ENCODE measurements at places on chromosomes 12 and 14.

DNA sequence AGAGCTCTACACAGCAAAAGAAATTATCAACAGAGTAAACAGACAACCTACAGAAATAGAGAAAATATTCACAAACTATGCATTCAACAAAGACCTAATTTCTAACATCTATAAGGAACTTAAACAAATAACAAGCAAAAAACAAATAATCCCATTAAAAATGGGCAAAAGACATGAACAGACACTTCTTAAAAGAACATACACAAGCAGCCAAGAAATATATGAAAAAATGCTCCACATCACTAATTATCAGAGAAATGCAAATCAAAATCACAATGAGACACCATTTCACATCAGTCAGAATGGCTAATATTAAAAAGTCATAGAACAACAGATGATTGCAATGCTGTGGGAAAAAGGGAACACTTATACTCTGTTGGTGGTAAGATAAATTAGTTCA is 100.7 kb upstream of the LGR5 start:
- DNase-seq: no peak

GRCh38 chr14:92513966-92514843 is 624 bp downstream of the RIN3 start:
- DNase-seq: no peak

DNA sequence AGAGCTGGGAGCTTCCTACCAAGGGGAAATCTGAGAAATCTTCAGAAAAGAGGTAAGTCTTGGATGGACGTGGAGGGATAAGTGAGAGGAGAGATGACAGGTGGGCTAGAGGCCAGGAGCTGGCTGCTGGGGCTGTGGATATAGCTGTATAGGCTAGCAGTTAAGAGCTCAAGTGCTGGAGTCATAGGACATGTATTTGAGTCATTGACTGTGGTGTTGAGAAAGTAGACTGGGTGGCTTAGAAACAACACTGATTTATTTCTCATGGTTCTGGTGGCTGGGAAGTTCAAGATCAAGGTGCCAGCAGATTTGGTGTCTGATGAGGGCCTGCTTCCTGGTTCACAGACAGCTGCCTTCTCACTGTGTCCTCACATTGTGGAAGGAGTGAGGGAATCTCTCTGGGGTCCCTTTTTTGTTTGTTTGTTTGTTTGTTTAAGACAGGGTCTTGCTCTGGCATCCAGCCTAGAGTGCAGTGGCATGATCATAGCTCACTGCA is 151.1 kb upstream of the FUT8 start:
- DNase-seq: no peak

DNA sequence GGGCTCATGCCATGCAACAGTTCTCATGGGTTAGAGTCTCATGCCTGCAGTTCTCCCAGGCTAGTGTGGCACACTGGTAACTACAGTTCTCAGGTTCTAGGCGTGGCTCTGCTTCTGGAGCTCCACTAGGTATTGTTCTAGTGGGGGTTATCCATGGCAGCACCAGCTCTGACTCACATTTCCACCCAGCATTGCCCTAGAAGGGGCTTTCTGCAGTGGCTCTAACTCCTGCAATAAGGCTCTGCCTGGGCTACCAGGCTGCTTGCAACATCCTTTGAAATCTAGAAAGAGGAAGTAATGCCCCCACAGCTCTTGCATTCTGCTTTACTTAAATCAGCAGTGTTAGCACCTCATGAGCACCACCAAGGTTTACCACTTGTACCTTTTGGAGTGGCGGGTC is 220.3 kb upstream of the ARID2 start:
- DNase-seq: no peak

DNA sequence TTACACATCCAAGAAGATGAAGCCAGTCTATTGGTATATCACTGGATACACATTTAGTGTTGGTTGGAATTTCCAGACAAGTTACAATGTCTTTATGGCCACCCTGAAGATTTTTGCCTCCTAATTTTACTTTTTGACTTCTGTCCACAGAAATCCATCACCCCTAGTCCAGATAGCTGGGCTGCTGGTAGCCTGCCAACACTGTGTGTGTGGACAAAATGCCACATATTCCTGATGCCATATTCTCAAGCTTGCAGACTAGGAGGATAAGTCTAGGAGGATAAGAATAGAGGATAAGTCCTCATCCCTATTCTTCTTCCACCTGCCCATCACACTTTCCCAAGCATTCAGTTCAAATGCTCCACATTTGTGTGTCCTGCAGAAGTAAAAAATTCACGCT is 4.6 kb downstream of the ESR2 start:
- no peak for DNase-seq

DNA sequence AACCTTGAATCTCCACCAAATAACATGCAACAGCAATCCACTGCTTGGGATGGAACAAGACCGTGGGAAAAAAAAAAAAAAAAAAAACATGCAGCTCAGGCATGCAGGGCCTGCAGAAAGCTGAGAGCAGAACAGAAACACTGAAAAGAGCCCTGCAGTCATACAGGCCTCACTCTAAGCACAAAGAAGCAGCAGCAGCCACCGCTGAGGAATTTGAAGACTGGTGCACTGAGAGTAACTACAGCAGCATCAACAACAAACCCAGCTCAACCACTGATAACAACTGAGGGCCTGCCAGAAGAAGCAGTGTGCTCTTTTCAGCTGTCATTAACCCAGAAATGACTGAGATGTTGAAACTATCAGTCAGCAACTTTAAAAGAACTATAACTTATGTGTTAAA is 354.7 kb upstream of the TMTC1 start:
- DNase-seq: no peak

DNA sequence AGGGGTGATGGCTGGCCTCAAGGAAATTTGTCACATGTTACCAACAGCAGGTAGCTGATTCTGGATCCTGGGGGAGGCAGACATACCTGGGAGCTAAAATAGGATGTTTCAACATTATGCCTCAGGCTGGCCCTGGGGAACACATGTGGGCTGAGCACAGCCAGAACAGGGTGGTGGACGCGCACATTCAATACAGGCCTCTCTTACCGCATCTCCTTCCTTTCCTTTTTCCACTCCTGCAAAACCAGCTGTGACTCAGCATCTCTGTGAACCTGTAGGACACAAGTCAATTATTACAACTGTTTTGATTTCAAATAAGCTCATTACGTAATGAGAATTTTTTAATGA is 61.0 kb downstream of the NT5DC3 start:
- no peak for DNase-seq

DNA sequence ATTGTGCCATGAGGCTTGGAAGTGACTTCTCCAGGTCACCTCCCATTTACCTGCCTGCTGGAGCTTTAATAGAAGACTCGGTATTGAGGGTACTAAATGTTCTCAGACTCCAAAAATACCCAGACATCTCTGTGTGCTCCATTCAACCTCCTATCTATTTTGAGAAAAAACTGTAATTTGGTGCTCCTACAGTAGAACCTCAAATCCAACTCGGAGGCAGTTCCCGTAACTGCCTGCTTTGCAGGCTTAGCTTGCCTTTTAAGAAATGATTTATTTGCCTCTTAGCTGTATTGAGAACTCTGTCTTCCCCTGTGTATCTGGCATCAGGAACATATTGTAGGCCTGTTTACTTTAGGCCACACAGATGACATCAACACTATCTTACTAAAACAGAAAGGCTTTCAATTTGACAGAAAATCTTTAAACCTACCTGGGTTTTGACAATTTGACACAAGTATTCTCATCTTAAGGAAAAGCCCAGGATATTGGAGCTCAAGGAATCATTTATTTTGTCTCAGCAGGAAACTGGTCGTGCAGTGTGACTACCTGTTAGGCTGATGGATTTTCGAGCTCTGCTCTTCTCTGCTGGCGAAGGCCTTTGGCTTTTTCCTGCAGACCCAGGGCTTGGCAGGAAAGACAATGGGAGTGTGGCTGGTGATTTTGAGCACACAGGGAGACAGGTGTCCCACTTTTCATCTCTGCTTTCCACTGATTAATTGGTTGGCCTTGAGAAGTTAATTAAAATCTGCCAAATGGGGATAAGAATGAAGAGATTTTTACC is 314.8 kb downstream of the SNAPC1 start:
- no peak for DNase-seq

DNA sequence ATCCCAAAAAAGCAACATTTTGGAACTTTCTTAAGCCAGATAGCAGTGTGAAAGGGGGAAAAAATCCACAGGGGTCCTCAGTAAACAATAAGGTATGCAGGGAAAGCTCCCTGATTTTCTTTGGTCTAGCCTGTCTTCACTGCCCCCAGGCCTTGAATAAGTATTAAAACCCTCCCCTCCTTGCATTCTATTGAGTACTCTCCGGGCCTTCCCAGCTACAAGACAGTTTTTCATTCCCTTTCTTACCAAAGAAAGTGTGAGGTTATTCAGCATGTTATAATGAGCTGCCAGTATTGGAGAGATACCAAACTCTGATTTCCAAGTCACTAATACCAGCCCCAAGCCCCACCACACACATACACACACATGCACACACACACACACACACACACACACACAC is 59.8 kb upstream of the KIF21A start:
- DNase-seq: no peak

- DNase-seq: no peak
These were observed 85.5 kb downstream of the TESC start for GRCh38 chr12:117013726-117014125.

DNA sequence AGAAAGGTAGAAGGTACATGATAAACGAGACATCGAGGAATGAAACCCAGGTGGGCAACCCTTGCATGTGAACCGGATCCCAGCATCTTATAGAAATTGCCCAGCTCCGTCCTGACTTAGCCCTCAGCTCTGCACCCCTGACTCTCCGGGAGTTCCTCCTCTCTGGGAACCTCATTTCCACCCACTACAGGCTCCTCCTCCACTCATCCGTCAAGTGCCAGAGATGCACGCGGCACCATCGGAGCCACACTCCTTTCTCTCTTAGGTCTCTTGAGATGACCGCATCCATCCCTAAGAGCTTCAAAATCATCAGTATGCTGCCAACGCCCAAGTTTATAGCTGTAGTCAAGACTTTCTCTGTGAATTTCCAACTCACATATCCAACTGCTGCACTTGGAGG is 84.7 kb downstream of the TTC7B start:
- DNase-seq: no peak

GRCh38 chr12:105461944-105462762 is 131.7 kb downstream of the C12orf75 start:
- no peak for DNase-seq

DNA sequence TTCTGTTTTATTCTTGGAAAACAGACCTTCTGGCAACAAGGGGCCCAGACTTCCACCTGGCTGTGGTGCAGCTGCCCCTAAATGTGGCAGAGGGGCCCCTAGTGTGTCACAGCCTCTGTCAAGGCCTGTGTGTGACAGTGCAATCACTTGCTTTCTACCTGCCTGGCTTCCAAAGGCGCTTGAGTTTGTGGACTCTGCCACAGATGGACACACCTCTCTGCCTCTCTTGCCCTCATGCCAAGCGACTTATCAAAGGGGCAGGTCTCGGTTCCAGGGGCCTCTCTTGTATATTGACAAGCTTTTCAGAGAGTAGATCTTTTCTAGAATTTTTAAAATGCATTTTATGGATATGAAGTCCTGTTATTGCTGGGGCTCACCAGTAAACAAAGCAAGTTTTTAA is 217.2 kb downstream of the SLC15A4 start:
- no peak for DNase-seq

DNA sequence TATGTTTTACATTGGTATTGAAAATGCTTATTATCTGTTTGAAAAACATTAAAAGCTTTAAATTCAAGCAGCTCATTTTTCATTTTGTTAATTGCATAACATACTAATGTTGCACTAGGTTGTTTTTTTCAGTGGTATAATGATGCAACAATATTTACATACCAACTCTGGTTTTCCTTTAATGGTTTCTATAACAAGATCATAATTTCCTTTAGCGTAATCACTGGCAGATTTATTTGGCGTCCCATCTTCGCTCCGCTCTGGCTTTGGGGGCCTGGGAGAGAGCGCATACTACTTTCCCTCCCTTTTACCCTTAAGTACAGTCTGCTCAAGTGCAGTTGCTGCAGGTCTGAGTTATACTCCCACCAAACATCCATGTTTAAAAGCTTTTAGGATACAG is 574.1 kb downstream of the PRKD1 start:
- DNase-seq: no peak

GRCh38 chr12:100823963-100824362 is 29.4 kb downstream of the ANO4 start:
- no peak for DNase-seq

DNA sequence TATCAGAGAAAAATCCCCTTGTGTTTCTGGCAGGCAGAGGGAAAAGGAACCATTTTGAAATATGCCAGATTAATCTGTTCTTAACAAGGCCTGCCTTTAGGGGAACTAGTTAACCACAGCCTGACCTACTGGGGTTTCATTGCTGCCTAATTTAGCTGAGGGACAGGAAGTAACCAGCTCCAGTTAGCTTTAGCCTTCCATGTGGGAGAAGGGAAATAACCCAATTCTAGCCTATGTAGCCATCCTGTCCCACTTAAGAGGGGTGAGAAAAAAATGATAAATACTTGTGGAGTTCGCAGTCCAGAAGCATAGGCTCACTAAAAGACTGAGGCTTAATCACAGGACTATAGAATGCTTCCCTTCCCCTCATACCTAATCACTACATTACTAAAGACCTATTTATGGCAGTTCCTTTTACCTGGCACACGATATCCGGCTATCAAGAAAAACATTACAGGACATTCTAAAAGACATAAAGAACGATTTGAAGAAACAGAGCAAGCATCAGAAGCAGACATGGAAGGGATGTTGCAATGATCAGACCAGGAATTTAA is 22.8 kb downstream of the COX8C start:
- no peak for DNase-seq

- no peak for DNase-seq
These were observed 128.3 kb upstream of the FGD4 start for GRCh38 chr12:32270818-32271710.

GRCh38 chr14:101222362-101223070 is 319.0 kb upstream of the RTL1 start:
- no peak for DNase-seq

DNA sequence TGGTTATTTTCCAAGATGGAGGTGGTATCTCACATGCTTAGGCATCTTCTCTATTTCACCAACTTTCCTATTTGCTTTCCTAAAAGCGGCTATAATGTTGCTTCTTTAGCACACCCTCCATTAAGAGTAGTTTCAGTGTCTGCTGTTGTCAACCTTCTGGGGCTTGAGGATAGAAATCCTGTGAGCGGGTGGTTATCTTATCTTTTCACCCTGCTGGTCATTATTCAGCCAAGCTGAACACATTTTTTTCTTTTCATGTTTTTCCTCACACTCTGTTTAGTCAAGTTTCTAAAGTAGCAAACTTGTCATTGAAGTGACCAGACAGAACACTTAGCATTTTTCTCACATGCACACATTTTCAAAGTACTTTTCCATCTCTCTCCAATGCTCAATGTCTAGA is 104.5 kb downstream of the SLC8A3 start:
- DNase-seq: no peak

GRCh38 chr12:102811110-102811737 is 105.8 kb downstream of the PAH start:
- DNase-seq: no peak
